ENCODE measurements at places on chromosomes 1 and 21. TPM values are rescaled to one million over a fixed set of nuclear protein-coding genes. Genes with fewer than 3 reads are reported as not detected.

Gene FAM151A
- total RNA-seq, result not detected

Gene CD160
- total RNA-seq, result 9.1 TPM

GRCh38 chr1:27592931-27593677, 10.8 kb downstream of the AHDC1 start:
- H3K4me1 ChIP-seq, result peaks cover 50% of the 10 kb centered on the region
- H3K27ac ChIP-seq, result no peak overlapping the region
- no peak overlapping the region for H3K4me3 ChIP-seq

Gene C4BPB
- total RNA-seq, result 0.66 TPM

GRCh38 chr1:31627930-31628559, 10.6 kb downstream of the HCRTR1 start:
- no peak overlapping the region for H3K27ac ChIP-seq
- DNase-seq, result no peak
- H3K27me3 ChIP-seq, result no peaks in the 10 kb centered on the region
- no peak overlapping the region for H3K4me3 ChIP-seq
- peaks cover 64% of the 10 kb centered on the region for H3K36me3 ChIP-seq
